ENCODE measurements at places on chromosomes 12 and 14. TPM values are rescaled to one million over a fixed set of nuclear protein-coding genes. Genes with fewer than 3 reads are reported as not detected.
A peak's percentile ranks its signal among the peaks of the same experiment; 100 is the strongest.

GRCh38 chr12:43805860-43806736 lies at the start of gene TWF1:
Gene TWF1 (minus strand): TSS chr12:43806317. CDS start chr12:43806245, 72 bp downstream.
- peak; percentile 82 for DNase-seq

DNA sequence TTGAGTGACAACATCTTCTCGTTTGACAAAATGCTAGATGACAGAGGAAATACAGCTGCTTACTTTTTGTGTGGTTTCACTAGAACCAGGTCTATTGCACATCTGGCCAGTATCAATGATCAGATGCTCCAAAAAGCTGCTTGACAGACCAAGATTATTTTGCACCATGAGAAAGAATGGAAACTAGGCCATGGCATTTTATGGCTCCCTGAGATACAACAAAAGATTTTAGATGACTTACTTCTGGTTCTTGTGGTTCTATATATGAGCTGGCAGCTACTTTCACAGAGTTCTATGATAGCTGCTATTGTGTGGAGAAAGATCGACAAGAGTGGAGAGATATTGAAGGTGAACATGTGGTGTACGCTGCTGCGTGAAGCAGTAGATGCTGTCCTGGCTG lies 25.9 kb upstream of the PPFIBP1 start:
- no peak for DNase-seq

- no peak for DNase-seq
Measured at GRCh38 chr14:87935886-87936285, 57.1 kb downstream of the GALC start.

- DNase-seq, result no peak
Measured at GRCh38 chr14:74413627-74414026, 12.4 kb downstream of the SYNDIG1L start.

DNA sequence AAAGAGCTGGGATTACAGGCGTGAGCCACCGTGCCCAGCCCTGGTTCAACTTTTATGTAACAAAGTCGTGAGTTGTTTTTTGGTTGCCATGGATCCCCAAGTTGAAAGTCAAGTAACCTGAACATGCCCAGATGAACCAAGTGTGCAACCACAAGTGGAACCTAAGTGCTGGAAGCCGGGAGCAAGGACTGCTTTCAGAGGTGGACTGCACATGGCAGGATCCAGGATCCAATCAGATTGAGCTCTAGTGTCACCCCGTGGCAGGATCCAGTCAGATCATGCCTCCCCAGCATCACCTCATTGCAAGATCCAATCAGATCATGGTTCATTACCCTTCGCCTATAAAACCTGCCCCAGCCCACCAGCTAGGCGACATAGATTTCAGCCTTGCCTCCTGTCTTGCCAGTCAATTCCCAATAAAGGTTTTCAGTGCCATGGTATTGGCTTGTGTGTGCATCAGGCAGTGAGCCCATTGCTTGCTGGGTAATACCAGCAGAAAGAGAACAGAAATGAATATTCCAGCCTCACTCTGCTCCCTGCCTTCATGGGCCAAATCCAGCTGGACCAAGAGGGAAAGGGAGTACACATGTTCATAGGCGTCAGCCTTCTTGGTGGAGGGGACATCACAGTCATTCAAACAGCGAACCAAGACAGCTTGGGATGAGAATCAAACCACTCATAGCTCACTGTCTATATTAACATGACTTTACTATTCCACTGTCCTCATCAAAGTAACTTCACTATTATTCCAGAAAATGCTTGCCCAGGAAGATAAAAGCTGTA lies 43.6 kb upstream of the VASH1 start:
- no peak for DNase-seq

The IAPP gene
- total RNA-seq, result not detected

Measured in skin of body (tissue), 3 donors.